Naive thymus-derived CD4-positive, alpha-beta T cell (primary cell): ENCODE measurements at places on chromosomes 1 and 21.

- no peak for DNase-seq
Measured at GRCh38 chr1:3135744-3136455, 66.9 kb downstream of the PRDM16 start.

- DNase-seq = no peak
Measured at GRCh38 chr21:46093668-46094400, 4.1 kb upstream of the COL6A2 start.

DNA sequence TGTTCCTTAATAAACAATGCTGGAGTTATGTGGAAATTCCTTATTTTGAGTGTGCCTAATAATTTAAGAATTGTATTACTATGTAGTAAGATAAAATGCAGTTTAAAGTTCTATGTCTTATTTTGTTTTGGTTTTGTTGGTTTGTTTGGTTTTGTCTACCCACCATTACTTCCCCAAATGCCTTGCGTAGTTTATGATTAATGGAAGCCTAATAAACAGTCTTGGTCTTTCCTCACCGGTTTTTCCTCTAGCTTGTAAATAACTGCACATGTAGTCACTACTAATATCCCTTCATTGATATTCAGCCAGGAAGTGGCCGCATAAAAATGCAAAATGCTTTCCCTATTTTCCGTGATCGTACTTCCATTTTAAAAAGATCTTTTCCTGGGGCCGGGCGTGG is 2.9 kb downstream of the SDCCAG8 start:
- DNase-seq = no peak

DNA sequence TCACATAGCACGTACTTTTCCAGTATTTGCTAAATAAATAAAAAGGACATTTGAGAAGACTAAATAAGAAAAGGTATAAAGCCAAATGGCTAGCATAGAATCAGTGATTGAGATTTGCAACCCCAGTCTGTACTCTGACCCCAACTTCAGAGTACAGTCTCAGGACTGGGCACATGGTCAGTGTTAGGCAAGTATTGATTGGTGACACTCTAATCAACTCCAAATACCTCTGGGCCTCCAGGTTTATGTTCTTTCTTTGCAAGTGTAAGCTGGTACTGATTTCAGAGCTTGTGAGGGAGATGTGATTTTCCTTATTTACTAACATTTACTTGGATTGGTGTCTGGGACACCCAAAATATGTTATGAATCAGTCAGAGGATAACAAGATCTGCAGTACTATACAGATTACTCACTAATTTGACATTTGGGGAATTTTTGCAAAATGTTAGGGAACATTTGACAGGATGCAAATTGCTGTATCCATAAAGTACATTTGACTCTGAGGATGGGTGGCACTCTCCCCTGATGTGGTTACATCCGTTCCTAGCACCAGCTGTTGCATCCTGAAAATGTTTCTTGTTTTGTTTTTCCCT is 34.2 kb downstream of the LMO4 start:
- DNase-seq = no peak

GRCh38 chr1:9621032-9621431 is 30.5 kb upstream of the PIK3CD start:
- no peak for DNase-seq

DNA sequence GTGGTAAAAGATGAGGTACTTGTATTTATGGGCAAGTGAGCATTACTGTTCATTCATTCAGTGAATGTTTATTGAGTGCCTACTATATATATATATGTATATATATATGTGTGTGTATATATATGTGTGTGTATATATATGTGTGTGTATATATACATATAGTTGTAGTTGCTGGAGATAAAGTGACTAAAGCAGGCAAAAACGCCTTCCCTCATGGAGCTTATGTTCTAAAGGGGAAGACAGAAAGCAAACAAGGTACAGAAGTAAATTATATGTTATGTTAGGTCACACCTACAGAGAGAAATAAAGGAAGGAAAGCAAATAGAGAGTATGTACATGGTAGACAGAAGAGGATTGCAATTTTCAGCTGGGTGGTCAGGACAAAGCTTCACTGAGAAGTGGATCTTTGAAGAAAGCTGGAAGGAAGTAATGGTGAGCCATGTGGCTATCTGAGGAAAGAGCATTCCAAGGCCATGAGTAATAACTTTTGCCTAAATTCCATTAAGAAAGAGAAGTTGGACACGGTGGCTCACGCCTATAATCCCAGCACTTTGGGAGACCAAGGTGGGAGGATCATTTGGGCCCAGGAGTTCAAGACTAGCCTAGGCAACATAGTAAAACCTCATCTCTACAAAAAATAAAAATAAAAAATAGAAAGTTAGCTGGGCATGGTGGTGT is 33.5 kb upstream of the KLF17 start:
- DNase-seq = no peak

DNA sequence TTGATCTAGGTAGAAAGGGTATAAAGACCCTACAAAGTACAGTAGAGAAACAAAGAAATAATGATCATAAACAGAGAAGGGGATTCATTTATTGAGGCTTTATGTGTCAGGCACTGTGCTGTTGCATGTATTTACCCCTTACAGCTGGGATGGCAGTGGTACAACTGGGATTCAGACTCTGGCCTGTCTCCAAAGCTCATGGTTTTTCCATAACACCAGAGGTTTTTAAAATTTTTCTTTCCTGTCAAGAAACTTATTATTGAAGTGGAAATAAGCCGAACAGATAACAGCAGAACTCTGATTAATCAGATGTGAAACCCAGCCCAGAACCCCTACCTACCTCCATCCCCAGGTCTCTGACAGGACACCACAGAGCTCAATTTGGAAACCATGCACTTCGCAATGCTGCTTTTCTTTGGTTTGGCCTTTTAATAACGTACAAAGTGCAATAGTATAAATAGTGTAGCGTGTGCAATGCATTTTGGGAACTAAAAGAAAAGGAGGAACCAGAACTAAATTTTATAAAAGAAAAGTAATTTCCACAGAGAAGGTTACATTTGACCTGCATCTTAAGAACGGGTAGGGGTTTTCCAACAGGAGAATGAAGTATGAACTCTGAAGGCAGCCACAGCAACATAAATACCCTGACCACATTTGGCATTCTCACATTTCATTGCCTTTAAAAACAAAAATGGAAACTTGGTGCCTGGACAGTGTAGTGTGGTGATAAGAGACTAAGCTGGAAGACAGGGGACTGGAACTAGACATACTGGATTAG is 92.0 kb upstream of the S1PR1 start:
- DNase-seq = no peak

DNA sequence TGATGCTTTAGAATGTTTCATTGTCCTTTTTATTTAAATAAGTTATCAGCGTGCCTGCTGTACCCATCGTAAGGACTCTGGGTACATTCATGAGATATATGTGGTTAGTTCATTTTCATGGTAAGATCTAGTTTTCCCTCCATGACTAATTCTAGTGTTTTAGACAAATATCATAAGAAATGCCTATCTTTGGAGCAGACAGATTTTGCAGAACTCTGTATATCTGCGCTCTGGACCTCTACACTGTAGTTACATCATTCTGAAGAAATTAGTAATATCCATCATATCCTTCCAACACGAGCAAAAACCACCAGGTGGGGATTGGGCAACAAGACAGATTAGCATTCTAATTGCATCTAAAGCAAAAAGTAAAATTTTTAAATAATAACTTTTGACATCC is 499.2 kb downstream of the SETD4 start:
- no peak for DNase-seq

GRCh38 chr1:109256085-109256484 is 6.7 kb downstream of the CELSR2 start:
- DNase-seq = no peak

GRCh38 chr1:61523893-61524605 is 200.9 kb downstream of the TM2D1 start:
- DNase-seq = no peak
